ENCODE measurements at places on chromosomes 1 and 21.

DNA sequence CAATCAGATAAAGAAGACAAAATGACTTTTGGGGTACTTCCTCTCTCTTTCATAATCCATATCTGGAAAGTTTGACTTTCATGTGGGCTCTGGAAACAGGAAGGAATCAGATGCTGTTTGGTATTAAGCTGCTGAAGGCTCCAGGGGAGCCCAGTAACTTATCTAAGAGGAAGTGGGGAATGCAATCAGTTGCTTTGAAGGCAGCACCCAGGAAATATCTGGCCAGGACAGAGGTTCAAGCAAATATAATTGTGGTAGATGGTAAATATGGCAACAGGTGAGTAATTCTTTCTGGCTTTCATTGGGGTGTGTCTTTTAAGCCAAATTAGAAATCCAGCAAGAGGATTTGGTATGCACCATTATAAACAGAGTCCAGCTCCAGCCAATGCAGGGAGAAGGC is 44.4 kb downstream of the COLGALT2 start:
- no peak for DNase-seq

- no peak for DNase-seq
Measured at GRCh38 chr1:247386217-247386616, 29.8 kb upstream of the NLRP3 start.

DNA sequence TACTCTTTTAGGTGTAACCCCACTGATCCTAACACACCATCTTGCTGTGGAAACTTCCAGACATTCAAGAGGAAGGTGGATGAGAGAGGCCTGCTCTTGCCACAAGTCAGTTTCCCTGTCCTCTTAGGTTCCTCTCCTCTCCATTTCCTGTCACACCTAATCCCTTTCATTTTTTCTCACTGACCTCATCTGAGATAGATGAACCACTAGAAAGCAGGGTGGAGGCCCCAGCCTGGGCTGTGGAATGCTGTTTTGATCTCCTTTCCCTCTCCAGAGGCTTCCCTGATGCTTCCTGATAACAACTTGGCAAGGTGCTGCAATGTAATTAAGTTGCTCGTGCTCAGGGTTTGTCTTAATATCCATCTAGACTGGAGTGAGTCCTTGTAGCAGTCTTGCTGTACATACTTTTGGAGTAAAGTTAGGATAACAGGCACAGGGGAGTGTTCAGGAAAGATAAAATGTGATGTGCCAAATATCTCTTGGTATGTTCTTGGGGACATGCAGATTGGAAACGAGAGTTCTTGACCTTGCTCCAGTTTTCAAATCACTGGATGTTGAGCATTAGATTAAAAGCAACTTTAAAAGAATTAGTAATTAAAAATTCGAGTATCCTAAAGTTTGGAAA is 11.2 kb downstream of the LRRC42 start:
- DNase-seq, result no peak

DNA sequence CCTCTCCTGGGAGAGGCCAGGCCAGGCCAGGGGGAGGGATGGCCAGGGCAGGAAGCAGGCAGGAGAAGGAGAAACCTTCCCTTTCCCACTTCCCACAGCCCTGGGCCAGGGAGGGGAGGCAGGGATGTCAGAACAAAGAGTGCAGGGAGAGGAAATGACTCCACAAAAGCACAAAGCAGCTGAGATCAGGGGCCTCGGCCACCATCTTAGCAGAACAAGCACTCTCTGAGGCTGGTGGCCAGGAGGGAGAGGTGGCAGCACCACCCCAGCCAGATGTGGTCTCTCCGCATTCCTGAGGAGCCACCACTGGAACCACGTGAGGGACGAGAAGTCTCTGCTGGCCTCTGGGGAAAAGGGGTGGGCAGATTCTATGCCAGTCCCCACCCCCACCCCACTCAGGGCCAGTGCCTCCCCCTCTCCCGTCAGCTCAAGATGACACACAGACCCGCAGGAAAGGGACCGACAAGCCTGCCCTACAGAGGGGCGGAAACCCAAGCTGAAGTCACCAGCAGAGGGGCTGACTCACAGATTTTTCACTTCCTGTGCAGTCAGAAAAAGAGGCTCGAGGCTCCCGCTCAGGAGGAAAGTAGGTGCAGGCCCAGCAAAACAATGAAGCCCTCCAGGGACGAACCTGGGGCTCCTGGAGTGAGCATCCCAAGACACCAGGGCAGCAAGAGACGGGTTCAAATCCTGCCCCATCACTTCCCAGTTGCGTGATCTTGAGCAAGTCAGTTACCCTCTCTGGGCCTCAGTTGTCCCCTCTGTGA is 24.1 kb upstream of the ALDH4A1 start:
- DNase-seq, result peak; percentile 85

DNA sequence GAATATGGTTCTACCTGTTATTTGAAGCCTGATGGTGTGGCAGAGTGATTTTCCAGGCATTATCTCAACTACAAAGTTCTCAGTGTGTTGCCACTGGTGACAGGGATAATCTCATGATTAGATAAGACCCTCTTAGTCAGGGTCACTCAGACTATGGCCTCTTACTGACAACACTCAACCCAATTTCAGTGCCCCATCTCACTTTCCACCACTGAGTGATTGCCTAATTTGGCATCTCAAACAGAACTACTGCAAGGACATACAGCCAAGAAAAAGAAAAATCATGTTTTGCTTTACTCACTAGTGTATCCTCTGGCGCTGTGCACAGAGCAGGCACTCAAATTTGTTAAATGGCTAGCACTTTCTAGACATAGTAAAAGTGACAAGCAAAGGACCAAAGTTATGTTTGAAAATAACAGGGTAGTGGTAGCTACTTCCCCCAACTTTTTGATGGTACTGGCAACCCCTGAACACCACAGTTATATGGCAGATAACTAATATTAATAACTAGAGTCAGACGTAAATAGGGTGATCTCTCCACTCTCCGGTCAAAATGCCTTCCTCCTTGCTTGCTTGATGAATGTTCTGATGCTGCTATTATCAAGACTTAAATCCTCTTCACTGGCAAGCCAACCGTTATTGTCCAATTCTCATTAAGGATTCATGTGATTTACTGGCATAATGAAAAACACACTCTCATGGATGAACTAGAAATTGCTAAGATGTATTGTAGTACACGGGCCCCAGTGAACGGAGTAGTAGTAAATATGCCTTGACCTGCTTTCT is 37.1 kb upstream of the SLC30A10 start:
- no peak for DNase-seq

DNA sequence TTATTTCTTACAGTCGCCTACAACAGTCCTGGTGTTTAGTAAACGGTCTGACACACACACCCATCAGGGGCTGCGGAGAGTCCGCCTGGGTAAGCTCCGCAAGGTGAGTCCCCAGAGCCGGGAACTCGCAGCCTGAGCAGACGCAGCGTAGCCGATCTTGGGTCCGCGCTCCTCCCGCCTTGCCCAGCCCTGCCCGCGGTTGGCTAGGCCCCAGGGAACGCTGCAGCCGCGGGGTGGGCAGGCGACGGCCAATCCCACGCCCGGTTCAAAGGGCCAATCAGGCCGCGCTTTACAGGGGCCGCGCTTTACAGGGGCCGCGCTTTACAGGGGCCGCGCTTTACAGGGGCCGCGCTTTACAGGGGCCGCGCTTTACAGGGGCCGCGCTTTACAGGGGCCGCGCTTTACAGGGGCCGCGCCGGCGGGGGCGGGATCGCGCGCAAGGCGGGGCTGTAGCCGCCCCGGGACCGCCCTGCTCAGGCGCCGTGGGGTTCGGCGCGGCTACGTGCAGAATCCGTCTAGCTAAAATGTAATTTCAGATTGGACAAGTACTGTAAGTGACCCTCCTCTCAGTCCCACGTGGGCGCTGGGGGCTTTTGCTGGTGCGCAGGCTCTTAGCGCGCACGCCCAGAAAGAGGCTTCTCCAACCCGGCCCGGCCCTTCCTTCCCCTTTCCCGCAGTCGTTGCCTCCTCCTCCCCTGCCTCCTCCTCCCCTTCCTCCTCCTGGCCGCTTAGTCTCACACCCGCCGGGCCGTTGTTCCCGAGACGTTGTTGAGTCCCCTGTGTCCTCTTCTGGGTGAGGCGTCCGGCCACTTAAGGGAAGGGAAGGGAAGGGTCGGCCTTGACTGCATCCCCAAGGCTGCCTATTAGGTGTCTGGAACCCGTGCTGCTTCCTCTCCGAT is at the start of gene FGGY:
FGGY (plus strand) TSS at position 737 of the 899 bp plus-strand sequence. CDS start 24,456 bp downstream, outside the sequence.
- peak; percentile 82 for DNase-seq

DNA sequence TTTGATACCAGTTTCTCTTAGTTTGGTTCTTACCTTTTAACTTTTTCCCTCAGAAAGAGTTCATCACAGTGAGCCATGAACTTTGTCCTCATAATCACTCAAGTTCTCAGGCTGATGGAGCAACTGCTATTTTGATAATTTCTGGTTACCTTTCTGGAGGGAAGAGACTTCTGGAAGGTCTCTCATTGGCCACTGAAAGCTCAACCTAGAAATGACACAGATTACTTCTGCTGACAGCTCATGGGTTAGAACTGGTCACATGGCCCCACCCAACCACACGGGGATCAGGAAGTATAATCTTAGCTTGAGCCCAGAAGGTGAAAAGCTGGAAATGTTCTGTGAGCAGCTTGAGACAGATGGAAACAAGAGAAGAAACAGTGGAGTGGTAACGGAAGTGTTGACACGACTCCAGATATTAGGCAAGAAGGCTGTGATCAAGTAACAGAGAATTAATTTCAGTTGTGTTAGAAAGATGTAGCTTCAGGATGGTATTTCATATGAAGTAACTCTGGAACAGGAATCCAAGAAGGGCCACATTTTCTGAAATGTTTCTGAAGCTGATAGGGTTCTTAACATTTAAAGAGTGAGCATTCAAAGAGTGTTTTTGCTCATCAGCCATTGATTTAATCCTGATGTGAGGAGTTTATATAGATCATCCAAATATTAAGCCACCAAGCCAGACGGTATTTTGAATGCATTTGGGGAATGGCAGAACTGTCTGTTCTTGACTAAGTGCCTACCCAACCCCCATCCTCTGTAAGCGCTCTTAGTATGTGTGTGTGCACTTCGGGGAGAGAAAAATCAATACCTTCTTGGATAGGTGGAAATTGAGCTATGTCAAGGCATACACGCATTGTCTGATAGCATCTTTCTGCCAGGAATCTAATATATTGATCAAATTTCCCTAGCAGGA is 21.9 kb upstream of the XPR1 start:
- DNase-seq, result no peak

- DNase-seq, result no peak
Measured at GRCh38 chr1:184513421-184513820, 126.6 kb downstream of the C1orf21 start.

- DNase-seq, result no peak
Measured at GRCh38 chr1:231913493-231913892, 286.9 kb downstream of the DISC1 start.

- DNase-seq, result no peak
Measured at GRCh38 chr1:15106608-15107007, 46.9 kb upstream of the TMEM51 start.

GRCh38 chr1:36486439-36487335 is 4.0 kb upstream of the CSF3R start:
- DNase-seq, result no peak

DNA sequence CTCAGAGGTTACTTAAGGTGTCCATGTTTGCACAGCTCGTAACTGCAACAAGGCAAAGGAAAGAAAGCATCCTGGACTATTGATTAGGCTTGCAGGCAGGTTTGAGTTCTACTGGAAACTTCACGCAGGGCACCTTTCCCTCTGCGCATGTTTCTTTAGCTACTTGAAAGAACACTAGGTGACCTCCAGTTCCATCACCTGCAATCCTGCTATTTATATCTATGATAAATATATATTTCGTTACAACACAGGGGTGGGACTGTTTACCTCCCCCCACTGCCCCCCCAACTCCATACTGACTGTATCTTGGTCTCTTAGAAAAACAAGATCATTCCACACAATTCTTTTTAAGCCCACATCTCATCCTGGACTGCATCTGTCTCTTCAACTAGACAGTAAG is 12.1 kb downstream of the SSBP3 start:
- no peak for DNase-seq

GRCh38 chr21:14877581-14878228 is 187.1 kb downstream of the NRIP1 start:
- DNase-seq, result no peak

GRCh38 chr1:242602001-242602400 is 77.5 kb upstream of the PLD5 start:
- DNase-seq, result no peak

Data from stimulated activated CD4-positive, alpha-beta T cell treated with anti-CD3 and anti-CD28 coated beads, TNF-alpha, amount 100 ng/mL, for 24 hours (primary cell).